ENCODE measurements at places on chromosomes 4 and X.

- no peak for DNase-seq
These were observed 70.3 kb downstream of the ARL9 start for GRCh38 chr4:56575820-56576429.

GRCh38 chr4:65249111-65249510, 421.2 kb downstream of the EPHA5 start:
- DNase-seq, result no peak

GRCh38 chr4:53378171-53378482, 686 bp downstream of the FIP1L1 start:
- no peak for DNase-seq

DNA sequence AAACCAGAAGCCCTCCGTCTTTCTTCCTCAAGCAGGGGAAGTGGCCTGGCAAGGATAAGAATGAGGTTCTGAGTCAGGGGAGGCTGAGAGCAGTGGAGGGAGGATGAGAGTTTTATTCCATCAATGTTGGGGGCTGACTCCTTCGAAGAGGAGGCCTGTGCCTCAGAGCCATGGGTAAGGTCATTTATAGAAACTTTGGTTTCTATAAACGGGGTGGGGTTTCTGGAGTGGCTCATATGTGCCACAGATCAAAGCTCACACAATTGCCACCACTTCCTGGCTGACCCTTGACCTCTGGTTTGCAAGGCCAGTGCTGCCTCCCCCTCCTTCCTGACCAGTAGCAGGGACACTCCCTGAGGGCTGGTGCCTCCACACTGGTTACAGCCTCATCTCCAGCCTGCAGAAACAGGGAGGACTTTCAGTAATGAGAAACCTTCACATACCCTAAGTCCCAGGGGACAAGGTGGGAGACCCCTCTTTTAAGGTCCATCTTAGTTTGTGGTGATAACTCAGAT, 166.0 kb downstream of the PDGFRA start:
- no peak for DNase-seq

GRCh38 chrX:129688097-129688496, 33.3 kb upstream of the APLN start:
- DNase-seq, result no peak

GRCh38 chrX:53347948-53348347, 66.6 kb upstream of the IQSEC2 start:
- DNase-seq, result no peak
